Stimulated activated CD4-positive, alpha-beta T cell treated with anti-CD3 and anti-CD28 coated beads, Interleukin-1b, Interleukin-23, amount 100 ng/mL, for 1 hour (primary cell): ENCODE measurements at places on chromosomes 3 and 15.

DNA sequence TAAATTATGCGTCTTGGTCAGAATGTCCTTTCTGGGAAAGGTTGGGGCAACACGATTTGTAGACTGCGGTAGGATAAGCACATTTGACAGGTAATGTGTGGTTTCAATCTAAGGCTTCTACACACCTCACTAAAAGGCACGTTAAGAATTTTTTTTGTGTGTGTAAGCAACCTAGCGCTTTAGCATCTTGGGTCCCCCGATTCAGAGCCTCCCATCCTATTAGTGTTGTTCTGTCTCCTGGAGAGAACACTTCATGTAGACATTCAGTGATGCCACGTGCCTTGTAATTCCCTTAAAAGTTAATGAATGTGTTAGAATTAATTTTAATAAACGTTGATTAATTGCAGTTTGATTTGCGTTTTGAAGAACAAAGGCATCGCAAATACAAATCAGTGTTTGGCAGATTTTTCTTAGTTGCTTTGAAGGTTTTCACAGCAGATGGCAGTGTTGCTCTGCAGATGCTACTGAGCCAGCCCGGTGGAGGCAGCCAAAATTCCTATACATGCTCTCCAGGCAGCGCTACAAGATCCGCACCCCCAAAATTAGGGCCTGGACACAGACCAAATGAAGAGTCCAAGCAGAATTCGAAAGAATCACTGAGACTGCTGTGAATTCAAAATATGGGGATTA, 63.5 kb downstream of the OTOL1 start:
- DNase-seq = no peak

DNA sequence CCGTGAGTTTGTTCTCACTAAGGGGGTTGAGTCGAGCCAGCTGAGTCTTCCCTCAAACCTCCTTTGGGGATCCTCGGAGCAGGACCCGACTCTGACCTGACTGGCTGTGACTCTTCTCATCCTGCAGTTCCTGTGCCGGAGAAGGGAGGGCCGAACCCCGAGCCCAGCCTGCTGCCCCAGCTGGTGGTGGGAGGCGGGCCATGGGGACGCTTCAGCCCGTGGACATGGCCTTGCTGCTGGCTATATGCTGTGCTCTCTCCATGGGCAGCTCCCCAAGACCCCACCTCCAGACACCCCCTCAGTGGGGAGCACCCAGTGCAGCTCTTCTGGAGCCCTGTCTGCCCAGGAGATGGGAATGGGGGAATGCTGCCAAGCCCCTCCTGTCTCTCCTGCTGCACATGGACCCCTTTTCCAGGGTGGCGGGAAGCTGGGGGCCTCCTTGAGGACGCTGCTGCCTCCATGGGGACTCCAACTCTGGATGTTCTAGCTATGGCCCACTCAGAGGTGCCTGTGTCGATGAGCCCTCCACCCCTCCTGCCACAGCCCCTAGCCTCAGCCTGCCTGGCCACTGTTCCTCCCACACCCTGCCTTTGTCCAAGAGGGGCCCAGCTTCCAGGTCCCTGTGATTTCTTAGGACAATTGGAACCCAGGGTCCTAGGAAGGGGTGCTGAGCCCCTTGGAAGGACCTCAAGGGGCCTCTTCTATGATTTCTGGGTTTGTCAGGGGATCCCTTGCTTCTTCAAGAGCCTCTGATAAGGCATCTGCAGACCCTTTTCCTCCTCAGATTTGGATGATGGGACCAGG, 12.8 kb downstream of the C15orf39 start:
- DNase-seq = no peak

DNA sequence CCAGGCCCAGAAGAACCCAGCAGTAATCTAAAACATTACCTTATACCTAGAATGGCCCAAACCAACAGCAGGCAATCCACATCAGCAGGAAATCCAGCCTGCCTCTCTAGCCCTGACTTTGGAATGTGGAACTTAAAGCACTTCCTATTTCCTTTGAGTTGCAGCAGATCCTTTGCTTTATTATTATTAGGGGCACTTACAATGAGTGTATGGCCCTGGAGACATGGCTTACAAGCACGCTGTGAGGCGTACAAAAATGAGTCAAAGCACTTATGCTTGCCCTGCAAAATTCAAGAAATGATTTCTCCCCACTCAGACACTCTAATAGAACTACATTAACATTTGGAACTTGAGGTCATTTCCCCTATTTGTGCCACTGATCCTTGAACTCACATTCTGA, 9.5 kb upstream of the KNSTRN start:
- DNase-seq = no peak

GRCh38 chr3:184379358-184380184, at the start of gene CHRD:
Gene CHRD, plus strand, starts transcription at chr3:184380054. Its CDS starts 265 bp downstream, at chr3:184380319.
- no peak for DNase-seq
